Astrocyte (in vitro differentiated cells and primary cell): ENCODE measurements at places on chromosomes 7 and 10. TPM values are rescaled to one million over a fixed set of nuclear protein-coding genes. Genes with fewer than 3 reads are reported as not detected.
A peak's percentile ranks its signal among the peaks of the same experiment; 100 is the strongest.

The GDF2 gene
- not detected in 2 replicates for total RNA-seq

The PLCE1 gene
- total RNA-seq: 0.58 and 0.84 TPM in 2 replicates

- H3K27me3 ChIP-seq: no peaks in the 10 kb centered on the region
- H3K4me3 ChIP-seq: peak within 1 kb of the TSS; percentile 79
- peak; percentile 35 for DNase-seq
- H3K36me3 ChIP-seq: no peaks in the 10 kb centered on the region
These were observed at the start of gene SLC35G1 for GRCh38 chr10:93893646-93894515. SLC35G1 (plus strand) TSS chr10:93893978; CDS start chr10:93894034, 56 bp downstream.

DNA sequence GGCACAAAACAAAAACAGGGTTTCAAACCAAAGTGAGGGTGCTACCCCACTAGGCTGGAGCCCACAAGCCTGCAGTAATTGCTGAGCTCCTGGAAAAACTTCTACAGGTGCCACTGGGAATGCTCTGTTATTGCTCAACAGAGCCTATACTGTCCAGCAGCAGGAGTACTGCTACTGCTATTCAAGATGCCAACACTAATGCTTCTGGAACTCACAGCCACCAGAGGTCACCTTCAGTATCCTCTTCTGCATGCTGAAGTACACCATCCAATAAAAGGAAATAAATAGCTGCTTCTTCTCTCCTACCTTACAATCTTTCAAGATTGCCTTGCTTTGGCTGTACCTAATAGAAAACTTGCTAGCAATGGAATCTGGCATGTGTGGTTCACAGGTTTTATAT, 222.0 kb downstream of the LRRN3 start:
- no peak overlapping the region for H3K4me3 ChIP-seq
- H3K27me3 ChIP-seq: no peaks in the 10 kb centered on the region
- no peaks in the 10 kb centered on the region for H3K36me3 ChIP-seq
- no peaks in the 10 kb centered on the region for H3K4me1 ChIP-seq
- no peak for DNase-seq

GRCh38 chr7:50205011-50205410, 99.5 kb upstream of the IKZF1 start:
- no peak overlapping the region for H3K27ac ChIP-seq
- no peaks in the 10 kb centered on the region for H3K36me3 ChIP-seq
- no peaks in the 10 kb centered on the region for H3K4me1 ChIP-seq

DNA sequence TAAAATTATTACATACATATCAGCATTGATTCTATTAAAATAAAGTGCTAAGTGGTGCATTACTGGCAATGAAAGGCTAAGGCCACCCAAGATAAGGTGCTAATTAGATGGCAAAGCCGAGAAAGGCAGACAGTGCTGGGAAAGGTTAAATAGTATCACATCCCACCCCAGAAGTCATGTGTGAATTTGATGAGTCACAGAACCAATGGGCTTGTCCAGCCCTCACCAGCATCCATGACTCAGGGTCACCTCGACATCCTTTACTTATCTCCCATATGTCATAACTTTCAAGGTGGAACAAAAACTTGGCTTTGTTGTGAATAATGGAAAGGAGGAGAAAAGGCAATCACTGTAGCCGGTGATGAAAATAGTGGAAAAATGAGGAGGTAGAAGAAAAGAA, 459.1 kb downstream of the PLXNA4 start:
- H3K4me1 ChIP-seq: peaks cover 18% of the 10 kb centered on the region
- H3K27me3 ChIP-seq: no peaks in the 10 kb centered on the region
- peak; percentile 78 for DNase-seq

DNA sequence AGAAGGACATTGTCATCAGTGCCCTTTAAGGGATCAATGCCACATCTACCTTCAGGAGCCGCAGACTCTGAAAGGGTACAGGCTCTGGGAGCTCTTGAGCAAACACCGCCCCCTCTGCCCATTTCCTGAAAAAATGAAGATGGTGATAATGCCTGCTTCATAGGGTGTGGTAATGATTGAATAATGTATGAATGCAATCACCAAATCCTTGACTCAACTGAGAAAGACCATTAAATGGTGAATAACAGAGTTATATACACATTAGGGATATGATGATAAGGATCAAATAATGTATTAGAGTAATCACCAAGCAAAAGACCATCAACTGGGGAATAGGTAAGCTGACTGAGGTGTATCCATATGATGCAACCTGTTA, 1.5 kb downstream of the FAM170B start:
- H3K36me3 ChIP-seq: no peaks in the 10 kb centered on the region
- H3K4me1 ChIP-seq: peaks cover 6% of the 10 kb centered on the region
- DNase-seq: no peak
- no peak overlapping the region for H3K4me3 ChIP-seq
- no peak overlapping the region for H3K27ac ChIP-seq

DNA sequence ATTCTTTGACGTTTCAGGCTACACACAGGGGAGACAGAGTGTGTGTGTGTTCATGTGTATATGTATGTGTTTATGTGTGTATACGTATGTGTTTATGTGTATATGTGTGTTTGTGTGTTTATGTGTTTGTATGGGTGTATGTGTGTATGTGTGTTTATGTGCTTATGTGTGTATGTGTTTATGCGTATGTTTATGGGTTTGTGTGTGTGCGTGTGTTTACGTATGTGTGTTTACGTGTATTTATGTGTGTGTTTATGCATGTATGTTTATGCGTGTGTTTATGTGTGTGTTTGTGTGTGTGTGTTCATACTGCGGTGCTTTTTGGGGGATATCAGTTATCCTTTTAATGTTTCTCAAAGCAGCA, 39.2 kb upstream of the CNPY1 start:
- H3K27ac ChIP-seq: no peak overlapping the region
- no peak overlapping the region for H3K4me3 ChIP-seq
- H3K36me3 ChIP-seq: no peaks in the 10 kb centered on the region
- no peak for DNase-seq

DNA sequence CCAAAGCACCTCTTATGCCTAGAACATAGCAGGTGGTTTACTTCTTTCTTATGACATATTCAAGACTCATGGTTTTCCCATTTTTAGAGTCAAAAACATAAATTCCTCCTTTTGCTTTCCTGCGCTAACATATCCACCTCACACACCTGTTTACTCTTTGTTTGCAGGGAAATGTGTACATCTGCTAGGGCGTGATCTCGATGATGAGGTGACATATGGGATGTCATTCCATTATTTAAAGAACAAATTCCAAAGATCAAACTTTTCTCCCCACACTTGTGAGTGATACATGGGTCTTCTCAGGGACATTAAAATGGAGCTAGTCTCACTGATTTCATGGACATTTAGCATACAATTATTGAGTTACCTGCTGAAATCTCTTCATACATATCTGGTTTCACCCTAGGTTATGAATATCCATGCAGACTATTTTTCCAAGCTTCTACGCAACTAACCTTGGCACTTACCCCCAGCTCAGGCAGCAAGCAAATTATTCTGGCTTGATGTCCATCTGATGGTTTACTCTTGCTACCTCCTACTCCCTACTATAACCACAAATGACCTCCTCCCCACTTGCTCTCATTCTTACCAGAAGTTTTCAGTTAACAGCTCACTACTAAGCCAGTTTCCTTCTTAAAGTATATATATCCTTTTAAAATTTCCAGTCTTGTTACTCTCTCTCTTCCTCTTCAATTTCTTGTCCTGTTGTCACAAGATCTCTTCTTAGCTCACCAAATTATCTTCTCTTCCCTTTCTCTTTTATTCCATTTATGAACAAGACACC, 208.5 kb downstream of the RNLS start:
- peak; percentile 48 for DNase-seq
- no peak overlapping the region for H3K27ac ChIP-seq
- no peaks in the 10 kb centered on the region for H3K36me3 ChIP-seq

- no peaks in the 10 kb centered on the region for H3K36me3 ChIP-seq
- peaks cover 31% of the 10 kb centered on the region for H3K4me1 ChIP-seq
- H3K27me3 ChIP-seq: no peaks in the 10 kb centered on the region
- no peak overlapping the region for H3K27ac ChIP-seq
These were observed 21.5 kb downstream of the ZMIZ1 start for GRCh38 chr10:79090134-79090803.

GRCh38 chr10:26544932-26545331, 106.8 kb downstream of the APBB1IP start:
- no peak for DNase-seq
- H3K27me3 ChIP-seq: no peaks in the 10 kb centered on the region
- no peak overlapping the region for H3K4me3 ChIP-seq
- no peaks in the 10 kb centered on the region for H3K4me1 ChIP-seq
- H3K27ac ChIP-seq: no peak overlapping the region

- no peaks in the 10 kb centered on the region for H3K36me3 ChIP-seq
- H3K4me3 ChIP-seq: no peak overlapping the region
- H3K27ac ChIP-seq: no peak overlapping the region
- no peaks in the 10 kb centered on the region for H3K27me3 ChIP-seq
- peak; percentile 32 for DNase-seq
- peaks cover 7% of the 10 kb centered on the region for H3K4me1 ChIP-seq
These were observed 1.3 kb downstream of the GJD4 start for GRCh38 chr10:35606430-35606829.
